ENCODE measurements at places on chromosomes 3 and 15. TPM values are rescaled to one million over a fixed set of nuclear protein-coding genes. Genes with fewer than 3 reads are reported as not detected.

DNA sequence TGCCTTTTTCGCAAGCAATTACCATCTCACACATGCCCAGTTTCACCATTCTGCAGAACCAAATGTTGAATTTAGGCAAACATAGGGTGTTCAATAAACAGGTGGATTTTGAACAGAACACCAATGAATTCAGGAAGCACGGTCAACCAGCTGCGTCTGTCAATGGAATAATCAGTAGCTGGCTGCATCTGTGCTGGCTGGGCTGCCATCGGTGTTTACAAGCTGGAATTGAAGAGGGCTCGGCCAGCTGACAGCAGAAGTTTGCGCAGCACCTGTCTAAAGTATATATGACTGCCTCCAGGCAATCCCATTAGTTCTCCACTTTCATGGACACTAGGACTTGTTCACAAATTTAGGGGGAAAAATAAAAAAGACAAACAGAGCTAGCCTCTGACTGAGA is 996.4 kb upstream of the CFAP20DC start:
- H3K27ac ChIP-seq, result no peak overlapping the region

DNA sequence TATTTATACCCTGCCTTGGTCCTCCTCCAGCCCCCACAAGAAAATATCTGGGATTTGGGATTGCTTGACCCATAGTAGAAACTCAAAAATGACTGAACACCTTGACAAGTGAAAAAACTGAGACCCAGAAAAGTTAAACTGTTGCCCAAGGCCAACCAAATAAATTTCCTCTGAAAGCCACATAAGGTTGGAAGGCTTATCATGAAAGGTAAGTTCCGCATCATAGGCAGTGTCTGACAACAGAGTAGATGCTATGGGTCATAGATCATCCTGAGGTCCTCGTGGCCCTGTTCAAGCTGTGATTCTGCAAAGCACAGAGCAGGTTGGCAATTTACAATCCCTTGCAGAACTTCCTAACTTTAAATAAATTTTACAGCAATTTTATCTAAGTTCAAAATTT is 140.8 kb upstream of the TSC22D2 start:
- no peak overlapping the region for H3K4me3 ChIP-seq
- H3K4me1 ChIP-seq, result peaks cover 6% of the 10 kb centered on the region
- no peak for DNase-seq
- no peak overlapping the region for H3K27ac ChIP-seq
- H3K36me3 ChIP-seq, result no peaks in the 10 kb centered on the region

- H3K4me1 ChIP-seq, result no peaks in the 10 kb centered on the region
- no peak overlapping the region for H3K4me3 ChIP-seq
- no peaks in the 10 kb centered on the region for H3K36me3 ChIP-seq
- DNase-seq, result no peak
Observed at GRCh38 chr15:53454535-53454842, 305.0 kb downstream of the WDR72 start.

- DNase-seq, result no peak
- H3K4me3 ChIP-seq, result no peak overlapping the region
- H3K27ac ChIP-seq, result no peak overlapping the region
- H3K27me3 ChIP-seq, result no peaks in the 10 kb centered on the region
- no peaks in the 10 kb centered on the region for H3K4me1 ChIP-seq
- H3K36me3 ChIP-seq, result no peaks in the 10 kb centered on the region
Observed at GRCh38 chr3:39668420-39668819, 141.0 kb upstream of the MYRIP start.

DNA sequence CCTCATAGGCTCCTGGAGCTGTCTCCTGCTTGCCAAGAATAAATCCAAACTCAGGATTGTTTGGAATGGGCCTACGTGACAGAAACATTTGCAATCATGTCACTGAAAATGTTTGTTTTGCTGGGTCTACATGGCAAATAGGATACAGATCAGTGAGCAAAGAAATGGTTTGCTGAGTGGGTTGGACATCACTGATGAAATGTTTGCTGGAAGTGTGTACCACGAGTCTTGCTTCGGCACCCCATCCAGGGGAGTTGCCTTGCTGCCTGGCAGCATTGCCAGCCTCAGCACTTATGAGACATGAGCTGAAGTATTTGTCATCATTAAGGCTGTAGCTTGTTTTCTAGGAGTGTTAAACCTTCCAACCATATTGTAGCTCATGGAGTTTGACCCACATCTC is 213.3 kb upstream of the CFAP20DC start:
- H3K36me3 ChIP-seq, result no peaks in the 10 kb centered on the region
- H3K4me3 ChIP-seq, result no peak overlapping the region
- H3K27me3 ChIP-seq, result no peaks in the 10 kb centered on the region
- DNase-seq, result no peak
- H3K4me1 ChIP-seq, result no peaks in the 10 kb centered on the region

- peak; percentile 83 for DNase-seq
- H3K27me3 ChIP-seq, result no peaks in the 10 kb centered on the region
- H3K4me3 ChIP-seq, result peak overlapping the region; percentile 71
- peak overlapping the region; percentile 98 for H3K27ac ChIP-seq
- H3K36me3 ChIP-seq, result peaks cover 17% of the 10 kb centered on the region
Observed at GRCh38 chr3:184314700-184315542, 515 bp downstream of the EIF4G1 start.

DNA sequence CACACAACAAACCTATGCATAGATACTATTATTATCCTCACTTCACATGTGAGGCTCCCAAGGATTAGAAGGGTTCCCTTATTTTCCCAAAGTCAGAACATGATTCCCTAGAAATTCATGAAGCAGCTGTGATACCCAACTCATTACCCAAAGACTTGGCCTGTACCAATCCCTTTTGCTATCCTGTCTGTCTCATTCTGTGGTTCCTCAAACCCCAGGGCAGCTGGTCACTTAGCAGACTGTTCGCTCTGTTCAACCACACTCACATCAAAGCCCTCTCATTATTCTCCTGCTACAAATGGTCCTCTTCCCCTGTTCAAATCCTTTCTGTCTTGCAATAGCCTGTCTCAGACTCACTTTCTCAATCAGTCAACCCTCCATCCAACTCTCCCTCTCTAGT is 154.3 kb upstream of the TRIM42 start:
- no peak overlapping the region for H3K4me3 ChIP-seq
- H3K27me3 ChIP-seq, result peaks cover 5% of the 10 kb centered on the region
- no peak for DNase-seq
- H3K27ac ChIP-seq, result no peak overlapping the region
- no peaks in the 10 kb centered on the region for H3K36me3 ChIP-seq
- no peaks in the 10 kb centered on the region for H3K4me1 ChIP-seq

- H3K4me3 ChIP-seq, result no peak overlapping the region
- no peaks in the 10 kb centered on the region for H3K27me3 ChIP-seq
- H3K4me1 ChIP-seq, result no peaks in the 10 kb centered on the region
- DNase-seq, result no peak
Observed at GRCh38 chr3:20736287-20736852, 550.4 kb upstream of the SGO1 start.

DNA sequence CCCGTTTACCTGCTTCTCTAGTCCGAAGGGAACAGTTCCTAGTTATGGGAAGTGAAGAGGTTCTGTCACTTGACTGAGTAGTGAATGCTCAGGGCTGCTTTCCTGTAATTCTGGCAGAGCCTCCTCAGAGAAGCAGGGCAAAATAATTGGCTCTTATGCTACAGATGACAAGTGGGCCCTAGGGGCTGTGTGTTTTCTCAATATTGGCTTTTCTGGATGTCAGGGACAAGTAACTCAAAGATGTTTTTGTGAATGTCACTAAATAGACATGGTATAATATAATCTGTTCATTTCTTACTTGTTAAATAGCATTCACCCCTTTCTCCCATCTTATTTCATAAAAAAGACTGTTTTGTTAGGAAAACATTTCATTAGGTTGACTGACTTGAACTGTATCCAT is 40.1 kb downstream of the SGO1 start:
- H3K4me3 ChIP-seq, result no peak overlapping the region
- H3K27ac ChIP-seq, result no peak overlapping the region
- DNase-seq, result no peak
- H3K36me3 ChIP-seq, result peaks cover 53% of the 10 kb centered on the region

DNA sequence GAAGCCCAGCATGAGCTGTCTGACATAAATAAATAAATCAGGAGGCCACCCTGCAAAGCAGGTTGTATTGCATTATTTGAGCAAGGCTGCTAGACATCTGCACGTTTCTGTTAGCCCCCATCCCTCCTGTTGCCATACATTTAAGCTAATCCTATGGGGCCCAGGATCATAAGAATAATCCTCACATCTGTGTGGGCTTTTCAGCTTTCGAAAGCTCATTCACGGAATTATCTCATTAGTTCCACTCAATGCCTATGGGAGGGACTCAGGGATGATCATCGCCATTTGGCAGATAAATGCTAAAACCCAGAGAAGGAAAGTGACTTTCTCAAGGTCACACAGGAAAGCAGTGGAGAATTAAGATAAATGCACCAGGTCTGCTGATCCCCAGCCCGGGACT is 123.4 kb downstream of the TLE3 start:
- H3K4me3 ChIP-seq, result no peak overlapping the region
- H3K36me3 ChIP-seq, result no peaks in the 10 kb centered on the region
- no peaks in the 10 kb centered on the region for H3K4me1 ChIP-seq

GRCh38 chr3:40169983-40170382 is 139.5 kb upstream of the EIF1B start:
- H3K4me1 ChIP-seq, result no peaks in the 10 kb centered on the region
- DNase-seq, result no peak
- H3K4me3 ChIP-seq, result no peak overlapping the region
- no peak overlapping the region for H3K27ac ChIP-seq
- no peaks in the 10 kb centered on the region for H3K36me3 ChIP-seq

- H3K4me1 ChIP-seq, result no peaks in the 10 kb centered on the region
- no peaks in the 10 kb centered on the region for H3K36me3 ChIP-seq
- peak; percentile 12 for DNase-seq
Observed at GRCh38 chr15:86355801-86356200, 276.1 kb downstream of the AGBL1 start.

- H3K4me3 ChIP-seq, result peak overlapping the region; percentile 36
- DNase-seq, result no peak
- H3K36me3 ChIP-seq, result no peaks in the 10 kb centered on the region
- peaks cover 6% of the 10 kb centered on the region for H3K4me1 ChIP-seq
- H3K27ac ChIP-seq, result peak overlapping the region; percentile 70
Observed at GRCh38 chr3:114758831-114759699, 388.0 kb downstream of the ZBTB20 start.

DNA sequence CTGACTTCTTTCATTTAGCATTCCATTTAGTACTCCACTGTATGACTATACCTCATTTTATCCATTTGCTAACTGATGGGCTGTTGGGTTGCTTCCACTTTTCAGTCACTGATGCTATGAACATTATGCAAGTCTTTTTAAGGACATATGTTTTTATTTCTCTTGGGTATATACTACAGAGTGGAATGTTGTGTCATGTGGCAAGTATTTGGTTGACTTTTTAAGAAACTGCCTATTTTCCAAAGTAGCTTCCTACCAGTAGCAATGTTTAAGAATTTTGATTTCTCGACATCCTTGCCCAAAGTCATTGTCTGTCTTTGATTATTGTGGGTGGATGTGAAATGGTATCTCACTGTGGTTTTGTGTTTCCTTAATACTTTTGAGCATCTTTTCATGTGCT is 110.1 kb upstream of the TPM1 start:
- DNase-seq, result no peak
- H3K4me3 ChIP-seq, result no peak overlapping the region
- H3K4me1 ChIP-seq, result peaks cover 6% of the 10 kb centered on the region
- H3K27me3 ChIP-seq, result no peaks in the 10 kb centered on the region
- no peaks in the 10 kb centered on the region for H3K36me3 ChIP-seq

GRCh38 chr3:148366743-148367410 is 330.8 kb upstream of the AGTR1 start:
- no peak overlapping the region for H3K27ac ChIP-seq
- no peaks in the 10 kb centered on the region for H3K36me3 ChIP-seq
- DNase-seq, result peak; percentile 20
- H3K4me3 ChIP-seq, result no peak overlapping the region
- no peaks in the 10 kb centered on the region for H3K27me3 ChIP-seq

- no peak for DNase-seq
- peaks cover 90% of the 10 kb centered on the region for H3K27me3 ChIP-seq
- H3K36me3 ChIP-seq, result no peaks in the 10 kb centered on the region
- H3K4me1 ChIP-seq, result no peaks in the 10 kb centered on the region
Observed at GRCh38 chr3:122004991-122005565, 17.0 kb downstream of the ILDR1 start.

DNA sequence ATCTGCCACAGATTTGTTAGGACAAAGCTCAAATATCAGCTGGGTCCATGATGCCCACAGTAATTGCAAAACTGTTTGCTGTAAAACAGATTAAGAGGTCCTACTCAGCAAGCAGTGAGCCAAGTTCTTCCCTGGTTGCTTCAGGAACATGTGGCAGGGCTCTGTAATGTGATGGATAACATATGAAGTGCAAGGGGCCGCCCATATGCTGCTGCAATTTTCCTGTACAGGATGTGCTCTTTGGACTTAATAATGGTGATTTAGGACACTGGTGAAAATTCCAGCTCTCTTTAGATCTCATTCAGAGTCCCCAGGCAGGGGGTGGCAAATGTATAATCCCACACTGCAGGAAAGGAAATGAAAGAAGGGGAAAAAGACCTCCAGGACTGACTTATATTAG is 289.4 kb downstream of the LSAMP start:
- no peak overlapping the region for H3K27ac ChIP-seq
- no peaks in the 10 kb centered on the region for H3K36me3 ChIP-seq
- H3K27me3 ChIP-seq, result no peaks in the 10 kb centered on the region

GRCh38 chr3:194120789-194121770 is 14.9 kb upstream of the HES1 start:
- no peak for DNase-seq
- no peak overlapping the region for H3K27ac ChIP-seq
- no peaks in the 10 kb centered on the region for H3K27me3 ChIP-seq
- H3K4me3 ChIP-seq, result no peak overlapping the region
- no peaks in the 10 kb centered on the region for H3K36me3 ChIP-seq

DNA sequence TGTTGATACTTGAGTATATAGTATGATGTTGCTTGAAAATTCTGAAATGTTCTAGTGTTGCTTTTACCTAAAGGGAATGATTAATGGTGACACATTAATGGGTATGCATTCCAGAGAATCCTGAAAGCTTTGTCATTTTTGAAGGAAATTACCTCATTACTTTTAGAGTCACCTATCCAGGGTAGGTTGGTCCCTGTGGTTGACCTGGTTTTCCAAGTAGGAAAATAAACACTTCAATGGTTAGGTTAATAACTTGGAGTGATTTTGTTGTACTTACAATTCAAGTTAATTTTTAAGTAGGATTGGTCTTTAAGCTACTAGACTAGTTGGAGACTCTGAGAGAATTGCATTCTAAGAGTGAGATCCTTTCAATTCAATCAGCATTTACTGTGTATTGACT is 31.0 kb downstream of the MITF start:
- DNase-seq, result no peak
- H3K27ac ChIP-seq, result no peak overlapping the region
- no peak overlapping the region for H3K4me3 ChIP-seq
- peaks cover 54% of the 10 kb centered on the region for H3K4me1 ChIP-seq
- no peaks in the 10 kb centered on the region for H3K27me3 ChIP-seq

SPINT1 gene
- 297 TPM for total RNA-seq

RPN1 gene
- 328 TPM for total RNA-seq

SPINK8 gene
- total RNA-seq, result not detected

COLQ gene
- total RNA-seq, result 1.3 TPM

ALDH1A3 gene
- total RNA-seq, result 23.0 TPM

SAMMSON gene
- total RNA-seq, result 2.6 TPM

ATP10A gene
- 15.2 TPM for total RNA-seq

CISH gene
- total RNA-seq, result 5.5 TPM

ALPK3 gene
- total RNA-seq, result 17.9 TPM
